Karpas-422 (cell line): ENCODE measurements at places on chromosomes 2 and 18. TPM values are rescaled to one million over a fixed set of nuclear protein-coding genes. Genes with fewer than 3 reads are reported as not detected.
A peak's percentile ranks its signal among the peaks of the same experiment; 100 is the strongest.

DNA sequence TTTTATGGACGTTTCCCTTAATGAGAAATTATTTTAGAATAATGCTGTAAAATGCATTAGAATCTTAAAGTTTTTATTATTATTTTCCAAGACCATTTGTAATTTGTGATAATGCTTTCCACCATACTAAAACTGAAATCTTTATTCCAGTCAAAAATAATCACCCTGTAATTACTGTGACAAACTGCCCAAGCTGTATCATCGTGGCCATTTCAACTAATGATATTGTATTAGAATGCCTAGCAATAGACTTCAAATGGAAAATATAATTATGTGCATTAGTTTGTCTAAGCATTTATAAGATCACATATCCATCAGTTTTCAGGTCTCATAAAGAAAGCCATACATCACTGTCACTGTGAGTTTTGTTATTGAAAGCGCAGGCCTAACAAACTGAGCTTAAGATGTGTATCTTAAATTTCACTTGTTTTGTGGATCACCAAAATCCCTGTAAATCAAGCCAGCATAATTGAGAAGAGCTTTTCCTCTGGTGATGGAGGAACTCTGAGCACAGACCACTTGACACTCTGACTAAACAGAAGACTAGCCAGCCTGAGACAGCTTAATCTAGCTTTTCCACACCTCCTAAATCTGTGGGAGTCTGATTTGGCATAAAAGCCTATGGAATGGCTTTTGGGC lies 1312.2 kb upstream of the ACVR2A start:
- no peak overlapping the region for H3K27ac ChIP-seq
- DNase-seq = no peak
- no peaks in the 10 kb centered on the region for H3K36me3 ChIP-seq
- no peaks in the 10 kb centered on the region for H3K4me1 ChIP-seq
- H3K4me3 ChIP-seq = no peak overlapping the region

TLK1 gene
- total RNA-seq = 9.0 and 22.8 TPM in 2 replicates

DNA sequence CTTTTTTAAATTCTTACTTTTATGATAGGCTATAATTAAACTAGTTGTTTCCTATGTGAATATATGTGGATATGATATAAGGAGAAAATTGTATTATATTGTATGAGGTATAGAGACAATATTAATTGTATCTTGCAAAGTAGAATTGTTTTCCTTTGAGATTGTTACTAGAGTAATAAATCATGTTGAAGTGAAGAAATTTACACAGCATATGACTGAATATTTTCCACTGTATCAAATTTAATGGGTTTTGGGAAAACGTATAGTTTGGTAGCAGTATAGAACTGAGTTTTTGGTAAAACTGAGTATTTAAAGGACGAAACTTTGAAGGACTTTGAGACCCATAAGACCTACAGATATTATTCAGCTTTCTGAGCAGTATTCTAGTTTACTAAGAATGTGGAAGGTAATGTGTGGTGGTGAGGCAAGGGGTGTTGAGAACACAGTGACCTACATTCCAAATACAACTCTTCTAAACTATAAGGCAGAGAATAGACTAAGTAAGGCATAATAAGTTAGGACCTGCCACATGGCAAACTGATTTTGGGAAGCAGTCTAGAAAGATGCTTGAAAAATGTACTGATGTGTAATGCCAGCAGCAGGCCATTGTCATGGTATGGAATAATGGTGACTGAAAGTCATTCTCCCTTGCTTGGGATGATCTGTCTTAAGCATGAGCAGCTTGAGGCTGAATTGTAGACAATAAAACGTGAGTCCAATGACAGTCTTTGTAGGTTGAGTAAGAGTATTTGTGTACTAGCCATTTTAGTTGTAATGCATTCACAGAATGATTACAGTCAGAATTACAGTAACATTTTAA lies 29.6 kb downstream of the PKP4 start:
- no peaks in the 10 kb centered on the region for H3K27me3 ChIP-seq
- H3K27ac ChIP-seq = no peak overlapping the region
- H3K4me1 ChIP-seq = no peaks in the 10 kb centered on the region
- no peak for DNase-seq

- no peak overlapping the region for H3K27ac ChIP-seq
- no peaks in the 10 kb centered on the region for H3K27me3 ChIP-seq
- no peak for DNase-seq
Measured at GRCh38 chr2:62178741-62179271, 17.1 kb upstream of the B3GNT2 start.

DNA sequence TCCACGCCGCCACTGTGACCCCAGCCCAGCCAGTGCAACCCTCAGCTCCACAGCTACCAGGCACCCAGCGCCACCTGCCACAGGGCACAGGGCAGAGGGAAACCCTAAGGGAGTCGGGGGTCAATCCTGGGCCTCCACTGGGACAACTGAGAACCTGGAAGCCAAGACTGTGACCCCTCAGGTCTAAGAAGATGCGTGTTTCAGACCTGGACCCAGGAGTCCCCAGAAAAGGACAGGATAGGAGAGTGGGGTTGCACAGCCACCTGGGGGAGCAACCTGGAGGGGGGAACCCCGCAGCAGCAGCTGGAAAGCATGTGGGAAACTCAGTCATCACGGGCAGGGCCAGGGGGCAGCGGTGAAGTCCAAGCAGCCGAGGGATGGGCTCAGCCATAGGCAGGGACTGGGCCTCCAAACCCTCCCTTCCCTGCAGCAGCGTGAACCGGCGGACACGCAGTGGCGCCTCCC lies 4.1 kb downstream of the ESPNL start:
- no peak overlapping the region for H3K27ac ChIP-seq
- no peak overlapping the region for H3K4me3 ChIP-seq
- no peaks in the 10 kb centered on the region for H3K27me3 ChIP-seq
- H3K4me1 ChIP-seq = peaks cover 37% of the 10 kb centered on the region
- no peaks in the 10 kb centered on the region for H3K36me3 ChIP-seq

DNA sequence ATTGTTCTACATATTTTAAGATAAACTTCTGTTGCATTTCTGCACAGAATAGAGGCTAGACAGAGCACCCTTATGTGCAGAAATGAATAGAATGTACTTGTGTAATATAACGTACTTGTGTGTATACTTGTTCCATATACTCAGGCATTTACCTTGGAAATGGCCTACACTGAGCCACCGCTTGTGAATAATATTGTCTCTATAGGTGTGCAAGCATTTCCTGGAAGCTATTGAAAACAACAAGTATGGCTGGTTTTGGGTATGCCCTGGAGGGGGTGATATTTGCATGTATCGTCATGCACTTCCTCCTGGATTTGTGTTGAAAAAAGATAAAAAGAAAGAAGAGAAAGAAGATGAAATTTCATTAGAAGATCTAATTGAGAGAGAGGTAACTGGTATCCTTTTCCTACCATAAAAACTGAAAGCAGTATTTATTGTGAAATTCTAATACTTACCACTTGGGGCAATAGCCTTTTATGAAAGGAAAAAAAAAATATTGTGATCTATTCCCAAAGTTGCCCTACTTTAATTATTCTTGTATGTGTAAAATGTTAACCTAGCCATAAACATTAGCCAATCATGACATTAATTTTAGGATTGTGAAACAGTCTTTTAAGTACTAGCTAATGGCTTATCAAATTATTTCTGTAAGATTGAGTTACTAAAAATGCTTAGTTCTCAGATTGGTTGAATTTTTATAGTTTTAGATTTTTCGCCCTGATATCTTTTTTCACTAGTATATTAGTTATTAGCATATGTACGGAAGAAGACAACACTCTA lies 18.0 kb downstream of the ZC3H15 start:
- peaks cover 75% of the 10 kb centered on the region for H3K36me3 ChIP-seq
- no peaks in the 10 kb centered on the region for H3K27me3 ChIP-seq
- no peak overlapping the region for H3K27ac ChIP-seq
- H3K4me1 ChIP-seq = no peaks in the 10 kb centered on the region
- no peak overlapping the region for H3K4me3 ChIP-seq
- peak; percentile 70 for DNase-seq

DNA sequence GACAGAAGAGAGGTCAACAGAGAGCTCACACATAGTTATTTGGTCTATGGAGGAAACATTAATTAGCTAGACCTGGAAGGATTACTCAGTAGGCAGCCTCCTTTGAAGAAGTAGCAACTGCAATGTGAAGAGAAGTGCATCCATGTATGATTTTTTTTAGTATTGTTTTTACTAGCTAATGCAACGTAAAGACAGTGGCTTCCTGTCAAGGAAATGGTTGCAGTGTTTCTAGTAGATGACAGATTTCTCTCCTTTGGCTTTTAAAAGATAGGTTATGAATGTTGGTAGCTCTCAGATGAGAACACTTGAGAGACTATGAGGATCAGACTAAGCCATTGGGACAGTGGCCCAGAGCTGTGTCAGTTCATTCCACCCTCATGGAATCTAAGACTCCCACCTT lies 175.8 kb downstream of the AGPS start:
- DNase-seq = no peak
- no peak overlapping the region for H3K27ac ChIP-seq
- H3K27me3 ChIP-seq = no peaks in the 10 kb centered on the region
- no peak overlapping the region for H3K4me3 ChIP-seq
- H3K4me1 ChIP-seq = no peaks in the 10 kb centered on the region
- no peaks in the 10 kb centered on the region for H3K36me3 ChIP-seq

DNA sequence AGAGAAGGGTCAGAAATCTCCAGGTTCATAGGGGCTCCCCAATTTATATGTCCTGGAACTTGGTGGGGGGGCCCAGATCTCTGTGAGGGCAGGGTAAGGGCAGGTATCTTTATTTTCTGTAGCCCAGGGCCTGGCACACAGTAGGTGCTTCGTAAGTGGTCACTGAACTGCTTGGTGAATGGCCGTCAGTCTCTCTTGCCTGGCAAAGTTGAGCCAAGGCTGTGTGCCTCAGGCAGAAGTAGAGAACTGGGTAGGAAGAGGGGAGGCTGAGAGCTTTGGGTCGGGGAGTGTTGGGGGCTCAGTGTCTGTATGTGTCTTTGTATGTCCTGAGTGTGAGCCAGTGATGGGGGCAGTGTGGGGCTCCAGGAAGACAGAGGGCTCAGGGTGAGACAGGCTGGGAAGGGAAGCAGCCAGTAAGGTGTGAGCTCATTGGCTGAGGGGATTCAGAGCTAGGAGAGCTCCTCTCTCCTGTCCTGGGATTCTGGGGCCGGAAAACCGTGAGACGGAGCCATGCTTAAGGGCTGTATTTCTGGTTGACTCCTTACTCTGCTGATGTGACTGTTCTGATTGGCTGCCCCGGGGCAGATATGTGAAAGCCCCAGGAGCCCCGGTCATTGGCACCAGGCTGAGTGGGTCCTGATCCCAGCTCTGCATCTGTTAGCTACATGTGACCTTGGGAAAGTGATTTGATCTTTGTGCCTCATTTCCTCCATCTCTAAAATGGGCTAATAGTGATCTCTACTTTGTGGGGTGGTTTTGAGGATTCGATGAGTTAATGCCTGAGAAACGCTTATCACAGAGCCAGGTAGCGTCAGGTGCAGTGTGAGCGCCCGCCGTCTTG lies 30.3 kb downstream of the STEAP3 start:
- no peaks in the 10 kb centered on the region for H3K36me3 ChIP-seq
- H3K27ac ChIP-seq = no peak overlapping the region
- no peak for DNase-seq
- no peaks in the 10 kb centered on the region for H3K27me3 ChIP-seq
- no peaks in the 10 kb centered on the region for H3K4me1 ChIP-seq
- no peak overlapping the region for H3K4me3 ChIP-seq

ST8SIA3 gene
- total RNA-seq = not detected in 2 replicates

- H3K27ac ChIP-seq = no peak overlapping the region
- H3K4me1 ChIP-seq = no peaks in the 10 kb centered on the region
- no peak for DNase-seq
- H3K4me3 ChIP-seq = no peak overlapping the region
Measured at GRCh38 chr2:239157269-239157668, 243.6 kb downstream of the HDAC4 start.

ST3GAL5 gene
- total RNA-seq = 3.8 and 5.0 TPM in 2 replicates

STARD6 gene
- 0.47 TPM in 1 of 2 replicates, not detected in the other for total RNA-seq

FHOD3 gene
- 23.4 and 26.6 TPM in 2 replicates for total RNA-seq

GRCh38 chr2:234686088-234686890 lies 189.4 kb upstream of the ARL4C start:
- no peaks in the 10 kb centered on the region for H3K27me3 ChIP-seq
- H3K4me3 ChIP-seq = no peak overlapping the region
- no peaks in the 10 kb centered on the region for H3K36me3 ChIP-seq
- H3K4me1 ChIP-seq = no peaks in the 10 kb centered on the region
- DNase-seq = no peak

DNA sequence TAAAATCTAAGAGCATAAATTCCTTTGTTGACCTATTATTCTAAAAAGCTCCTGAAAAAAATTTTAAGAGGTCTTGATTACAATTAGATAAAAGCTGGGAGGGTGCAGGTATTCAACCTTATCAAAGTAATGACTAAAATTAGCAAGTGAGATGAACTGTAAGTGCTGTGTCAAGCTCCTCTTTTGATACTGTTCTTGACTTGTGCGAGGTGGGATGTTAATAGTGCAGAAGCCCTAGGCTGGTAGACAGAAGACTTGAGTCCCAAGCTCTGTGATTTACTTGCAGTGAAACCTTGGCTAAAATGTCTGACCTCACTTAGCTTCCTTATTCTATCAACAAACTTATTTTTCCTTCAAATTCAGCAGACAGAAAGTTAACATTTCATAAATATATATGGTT lies 637.5 kb downstream of the DSC3 start:
- H3K36me3 ChIP-seq = no peaks in the 10 kb centered on the region
- no peak overlapping the region for H3K4me3 ChIP-seq
- no peak for DNase-seq
- no peak overlapping the region for H3K27ac ChIP-seq
- H3K4me1 ChIP-seq = no peaks in the 10 kb centered on the region

DNA sequence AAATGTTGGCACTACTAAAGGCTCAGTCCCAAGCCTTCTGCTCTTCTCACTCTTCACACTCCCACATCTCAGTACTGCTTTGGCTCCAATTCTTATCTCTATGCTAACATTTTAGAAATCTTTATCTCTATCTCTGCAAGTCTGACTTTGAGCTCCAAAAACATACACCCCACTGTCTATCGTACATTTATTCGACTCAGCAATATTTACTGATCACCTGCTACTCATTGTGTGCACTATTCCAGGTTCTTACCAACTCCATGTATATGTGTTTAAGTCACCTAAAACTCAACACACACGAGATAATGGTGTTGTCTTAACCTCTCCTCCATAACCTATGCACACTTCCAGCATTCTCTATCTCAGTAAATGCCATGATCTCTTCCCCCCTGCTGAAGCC lies 268.2 kb upstream of the CRIM1 start:
- no peak overlapping the region for H3K27ac ChIP-seq
- no peak for DNase-seq
- H3K4me1 ChIP-seq = no peaks in the 10 kb centered on the region
- H3K36me3 ChIP-seq = no peaks in the 10 kb centered on the region

- H3K27me3 ChIP-seq = peaks cover 2% of the 10 kb centered on the region; the same call in 1 of the 2 replicates
- no peak overlapping the region for H3K27ac ChIP-seq
- H3K4me3 ChIP-seq = peak overlapping the region; percentile 63
Measured at GRCh38 chr18:79393181-79393634, 2.5 kb upstream of the NFATC1 start.

DNA sequence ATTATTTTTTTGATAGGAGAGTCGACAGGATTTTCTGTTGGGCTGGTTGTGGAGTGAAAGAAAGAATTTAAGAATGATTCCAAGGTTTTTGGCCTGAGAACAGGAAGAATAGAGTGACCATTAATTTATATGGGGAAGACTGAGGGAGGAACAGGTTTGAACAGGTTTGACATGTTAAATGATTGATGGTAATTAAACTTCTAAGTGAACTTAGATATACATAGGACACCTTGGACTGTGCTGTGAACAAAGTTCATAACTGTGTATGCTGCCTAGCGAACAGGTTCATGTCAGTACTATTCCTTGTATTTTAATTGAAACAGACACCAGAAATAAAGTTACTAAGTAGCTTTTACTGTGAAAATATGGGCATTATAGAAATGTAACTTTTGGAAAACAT lies 212.0 kb downstream of the SPAG16 start:
- H3K27ac ChIP-seq = no peak overlapping the region
- no peaks in the 10 kb centered on the region for H3K4me1 ChIP-seq
- no peak for DNase-seq
- no peaks in the 10 kb centered on the region for H3K36me3 ChIP-seq
- no peaks in the 10 kb centered on the region for H3K27me3 ChIP-seq
